ENCODE measurements at places on chromosomes 12 and 14.

DNA sequence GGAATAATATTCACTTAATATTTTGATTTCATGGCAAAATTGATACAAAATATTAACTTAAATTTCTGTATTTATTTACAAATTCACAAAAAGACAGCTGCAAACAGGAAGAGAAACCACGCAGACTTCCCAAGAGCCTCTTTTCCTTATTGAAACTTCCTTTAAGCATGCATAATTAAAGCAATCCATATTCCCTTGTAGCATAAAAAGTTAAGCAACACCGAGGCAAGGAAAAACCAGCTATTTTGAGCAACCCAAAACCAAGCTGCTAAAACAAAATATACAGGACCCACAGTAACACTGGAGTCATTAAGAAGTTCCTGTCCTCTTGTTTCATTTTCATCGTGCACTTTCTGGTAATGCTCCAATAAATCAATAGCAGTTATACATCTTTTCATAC, 58.0 kb downstream of the EEA1 start:
- no peak for DNase-seq

- DNase-seq = no peak
Measured at GRCh38 chr14:91647856-91648255, 84.0 kb downstream of the CATSPERB start.

GRCh38 chr14:50816395-50817047, 14.4 kb downstream of the NIN start:
- DNase-seq = no peak

DNA sequence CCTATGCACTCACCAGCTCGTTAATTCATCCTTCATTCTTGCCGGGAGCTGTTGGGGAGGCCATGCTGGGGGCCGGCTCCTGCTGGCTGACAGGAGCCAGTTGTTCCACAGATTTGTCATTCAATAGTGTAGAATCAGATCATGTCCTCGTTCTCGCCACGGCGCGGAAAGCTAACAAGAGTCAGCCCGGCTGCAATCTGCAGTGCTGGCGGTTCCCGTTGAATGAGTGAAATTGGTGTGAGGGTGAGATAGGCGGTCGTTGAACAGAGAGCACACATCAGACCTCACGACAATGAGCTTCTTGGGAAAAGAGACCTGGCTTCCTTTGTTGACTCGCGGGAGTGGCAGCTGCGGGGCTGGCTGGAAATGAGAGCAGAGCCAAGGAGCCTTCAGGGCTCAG, 57.5 kb downstream of the KIF26A start:
- no peak for DNase-seq
